ENCODE measurements at places on chromosomes 4 and X.

DNA sequence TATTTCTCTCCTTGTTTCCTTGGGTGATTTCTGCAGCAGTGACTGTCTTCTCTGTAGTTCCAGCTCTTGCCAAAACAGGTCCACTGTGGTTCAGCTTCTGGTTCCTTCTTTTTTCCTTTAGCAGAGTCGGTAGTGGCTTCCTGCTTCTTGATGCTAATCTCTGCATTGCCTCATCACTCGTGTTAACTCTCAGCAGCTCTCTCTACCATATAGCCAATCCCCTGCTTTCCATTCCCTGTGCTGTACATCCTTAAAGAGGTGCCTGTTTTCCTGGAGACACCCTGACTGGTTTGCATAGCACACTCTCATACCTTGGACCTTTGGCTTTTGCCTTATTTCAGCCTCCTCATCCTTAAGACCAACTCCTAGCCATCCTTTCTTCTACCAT lies 191.2 kb upstream of the LNX1 start:
- DNase-seq: no peak

DNA sequence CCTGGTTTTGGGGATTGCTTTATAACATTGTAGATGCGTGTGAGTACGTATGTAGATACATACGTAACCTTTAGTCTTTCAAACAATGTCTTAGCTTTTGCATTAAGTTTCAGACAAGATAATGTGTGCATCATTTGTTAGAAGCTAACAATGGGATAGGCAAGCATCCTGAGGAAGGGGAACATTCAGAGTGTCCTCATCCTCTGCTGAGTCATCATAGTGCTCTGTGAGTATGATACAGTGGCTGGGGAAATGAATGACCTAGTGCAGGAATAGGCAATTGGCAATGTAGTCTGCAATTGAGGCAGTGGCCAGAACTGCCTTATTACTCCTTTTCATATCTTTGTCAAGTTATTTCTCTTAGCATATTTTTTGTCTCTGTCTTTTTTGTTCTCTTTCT lies 7.3 kb downstream of the NAP1L5 start:
- DNase-seq: no peak

DNA sequence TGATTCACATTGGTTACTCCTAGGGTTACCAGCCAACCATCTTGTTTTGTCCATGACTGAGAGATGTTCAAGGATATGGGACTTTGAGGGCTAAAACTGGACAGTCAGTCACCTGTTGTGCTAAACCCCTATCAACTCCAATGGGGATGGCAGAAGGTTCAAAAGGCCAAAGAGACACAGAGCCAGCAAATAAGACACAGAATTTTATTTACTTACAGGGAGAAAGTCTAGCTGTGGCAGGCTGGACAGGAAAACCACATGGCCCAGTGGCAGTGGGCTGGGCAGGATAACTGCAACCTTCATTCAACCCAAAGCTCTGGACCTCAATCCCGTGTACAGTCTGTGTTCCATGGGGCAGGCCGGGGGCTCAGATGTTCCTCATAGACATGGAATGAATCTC lies 326.7 kb upstream of the RPS6KA3 start:
- no peak for DNase-seq

DNA sequence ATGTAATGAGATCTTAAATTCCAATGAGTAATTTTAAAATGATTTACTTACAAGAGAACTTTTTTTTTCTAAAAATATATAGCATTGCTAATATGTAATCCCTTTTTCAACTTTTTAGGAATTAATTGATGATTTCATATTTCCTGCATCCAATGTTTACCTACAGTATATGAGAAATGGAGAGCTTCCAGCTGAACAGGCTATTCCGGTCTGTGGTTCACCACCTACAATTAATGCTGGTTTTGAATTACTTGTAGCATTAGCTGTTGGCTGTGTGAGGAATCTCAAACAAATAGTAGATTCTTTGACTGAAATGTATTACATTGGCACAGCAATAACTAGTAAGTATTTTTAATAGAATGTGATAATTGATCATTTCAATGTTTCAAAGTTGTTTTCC lies 113.2 kb downstream of the USP9X start:
- DNase-seq: no peak

- DNase-seq: no peak
Measured at GRCh38 chr4:151866592-151866918, 105.7 kb upstream of the GATB start.

GRCh38 chrX:101736651-101737050 lies 77.0 kb upstream of the ARMCX2 start:
- DNase-seq: no peak

DNA sequence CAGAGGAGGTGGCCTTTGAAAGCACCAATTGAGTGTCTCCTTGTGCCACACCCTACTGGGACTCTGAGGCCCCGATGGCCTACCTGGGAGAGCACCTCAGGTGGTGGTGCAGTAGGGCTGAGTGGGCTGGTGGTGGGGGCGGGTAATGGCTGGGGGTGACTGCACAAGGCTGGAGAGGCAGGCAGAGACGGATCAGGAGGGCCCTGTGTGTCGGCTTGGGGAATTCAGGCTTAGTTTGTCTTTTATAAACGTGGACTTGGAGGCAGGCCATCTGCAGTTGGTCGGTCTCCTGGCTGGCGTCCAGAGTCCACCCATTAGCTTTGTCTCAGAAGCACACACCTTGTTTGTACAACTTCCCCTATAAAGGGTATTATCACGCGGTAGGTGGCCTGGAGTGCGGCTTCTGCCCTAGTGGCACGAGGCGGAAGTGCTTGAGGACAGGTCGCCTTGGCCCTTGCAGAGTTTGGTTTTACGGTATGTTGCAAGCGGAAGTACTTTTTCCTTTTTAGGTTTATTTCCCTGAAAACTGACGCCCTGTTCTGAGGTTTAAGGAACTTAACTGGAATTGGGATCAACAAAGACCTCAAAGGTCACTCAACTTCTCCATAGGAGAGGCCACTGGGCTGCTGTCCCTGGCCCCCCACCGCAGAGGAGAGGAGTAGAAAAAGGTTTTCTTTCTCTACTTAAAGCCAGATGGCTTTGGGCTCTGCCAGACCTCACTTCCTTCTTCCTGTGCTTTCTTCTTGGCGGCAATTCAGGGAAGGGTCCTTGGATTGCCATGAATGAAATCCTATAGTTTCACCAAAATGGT lies 8.0 kb downstream of the TBC1D14 start:
- DNase-seq: peak; percentile 45

DNA sequence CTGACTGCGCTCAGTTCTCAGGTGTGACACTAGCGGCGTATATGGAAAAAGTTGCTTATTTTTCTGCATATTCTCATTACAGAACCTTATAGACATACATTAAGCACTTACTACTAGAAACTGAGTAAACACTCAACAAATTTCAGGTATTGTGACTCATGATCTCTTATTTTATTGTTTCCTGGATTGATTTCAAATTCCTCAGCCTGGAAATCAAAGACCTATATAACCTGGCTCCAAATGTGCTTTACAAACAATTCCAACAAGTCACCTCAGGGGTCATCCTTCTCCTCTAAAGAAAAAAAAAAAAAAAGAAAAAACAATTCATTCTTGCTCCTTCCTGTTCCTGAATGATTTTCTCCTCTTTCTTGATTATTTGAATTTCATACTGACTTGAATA lies 152.3 kb downstream of the ADAM29 start:
- no peak for DNase-seq

GRCh38 chr4:80079255-80079923 lies 6.4 kb upstream of the ANTXR2 start:
- DNase-seq: no peak

- DNase-seq: no peak
Measured at GRCh38 chr4:20678400-20678799, 21.9 kb upstream of the PACRGL start.

DNA sequence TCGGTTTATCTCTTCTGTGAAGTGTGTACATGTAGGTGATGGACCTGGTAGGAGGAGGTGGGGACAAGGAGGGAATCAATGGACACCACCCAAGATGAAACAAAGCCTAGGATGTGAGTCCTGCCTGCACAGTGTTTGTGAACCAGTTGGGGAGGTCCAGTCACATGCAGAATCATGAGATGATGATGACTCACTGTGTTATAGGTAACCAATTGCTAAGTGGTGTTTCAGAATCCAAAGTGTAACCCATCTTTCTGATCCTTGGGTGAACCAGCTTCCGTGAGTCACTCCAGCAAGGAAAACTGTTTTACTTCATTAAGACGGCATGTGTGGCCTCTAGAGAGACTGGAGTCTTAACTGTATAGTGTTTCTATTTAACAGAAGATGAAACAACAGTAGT lies 57.9 kb upstream of the HPF1 start:
- no peak for DNase-seq

DNA sequence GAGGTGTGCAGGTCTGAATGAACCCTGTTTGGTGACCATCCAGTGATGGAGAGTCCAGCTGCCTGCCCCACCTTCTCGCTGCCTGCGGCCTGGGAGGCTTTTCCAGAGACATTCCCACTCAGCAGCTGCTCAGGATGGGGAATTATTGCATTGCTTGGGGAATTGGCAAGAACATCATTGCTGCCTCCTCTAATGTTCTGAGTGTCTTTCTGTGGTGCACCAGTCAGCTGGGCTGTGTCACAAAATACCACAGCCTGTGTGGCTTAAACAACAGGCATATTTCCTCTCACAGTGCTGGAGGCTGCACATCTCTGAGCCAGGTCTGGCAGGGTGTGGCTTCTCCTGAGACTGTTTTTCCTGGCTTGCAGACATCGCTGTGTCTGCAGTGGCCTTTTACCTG lies 86.8 kb upstream of the AFAP1 start:
- DNase-seq: no peak

DNA sequence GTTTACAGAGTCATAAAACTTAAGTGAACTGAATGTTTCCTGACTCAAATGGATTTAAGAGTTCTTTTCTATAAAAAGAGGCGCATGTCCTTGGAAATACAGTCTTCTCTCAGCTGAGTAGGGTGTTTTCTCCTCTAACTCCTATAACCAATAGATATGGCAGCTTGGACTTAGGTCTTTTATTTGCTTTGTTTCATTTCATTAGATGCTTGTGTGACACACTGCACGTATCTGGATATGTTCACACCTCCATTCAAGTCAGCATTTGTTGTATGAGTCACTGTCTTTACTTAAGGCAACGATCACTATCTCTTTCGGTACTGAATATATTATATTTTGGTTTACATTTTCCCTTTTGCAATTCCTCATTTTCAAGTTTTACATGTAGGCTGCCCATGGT lies 136.6 kb downstream of the ARSF start:
- DNase-seq: no peak

- no peak for DNase-seq
Measured at GRCh38 chr4:73815145-73815544, 21.3 kb upstream of the CXCL6 start.

GRCh38 chr4:187478292-187479140 lies 517.1 kb upstream of the ZFP42 start:
- DNase-seq: no peak

DNA sequence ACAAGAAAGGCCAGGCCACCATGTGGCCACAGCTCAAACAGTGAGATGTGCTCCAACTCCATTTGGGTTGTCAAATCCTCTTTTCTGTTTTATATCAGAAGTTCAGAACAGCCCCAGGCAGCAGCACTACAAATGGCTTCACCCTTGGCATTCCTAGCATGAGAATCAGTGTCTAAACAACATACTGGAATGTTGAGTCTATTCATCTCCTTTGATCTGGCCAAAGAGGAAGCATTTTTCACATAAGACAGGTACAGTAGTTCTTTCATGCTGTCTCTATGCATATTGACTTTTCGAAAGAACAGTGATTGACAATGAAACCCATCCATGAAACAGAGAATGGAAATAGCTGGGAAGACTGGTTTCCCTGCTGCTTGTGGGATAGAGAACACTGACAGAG lies 289.5 kb downstream of the USP46 start:
- no peak for DNase-seq

GRCh38 chrX:48813644-48814043 lies 11.8 kb downstream of the HDAC6 start:
- DNase-seq: no peak

GRCh38 chr4:97942137-97942536 lies 201.1 kb downstream of the STPG2 start:
- DNase-seq: no peak

DNA sequence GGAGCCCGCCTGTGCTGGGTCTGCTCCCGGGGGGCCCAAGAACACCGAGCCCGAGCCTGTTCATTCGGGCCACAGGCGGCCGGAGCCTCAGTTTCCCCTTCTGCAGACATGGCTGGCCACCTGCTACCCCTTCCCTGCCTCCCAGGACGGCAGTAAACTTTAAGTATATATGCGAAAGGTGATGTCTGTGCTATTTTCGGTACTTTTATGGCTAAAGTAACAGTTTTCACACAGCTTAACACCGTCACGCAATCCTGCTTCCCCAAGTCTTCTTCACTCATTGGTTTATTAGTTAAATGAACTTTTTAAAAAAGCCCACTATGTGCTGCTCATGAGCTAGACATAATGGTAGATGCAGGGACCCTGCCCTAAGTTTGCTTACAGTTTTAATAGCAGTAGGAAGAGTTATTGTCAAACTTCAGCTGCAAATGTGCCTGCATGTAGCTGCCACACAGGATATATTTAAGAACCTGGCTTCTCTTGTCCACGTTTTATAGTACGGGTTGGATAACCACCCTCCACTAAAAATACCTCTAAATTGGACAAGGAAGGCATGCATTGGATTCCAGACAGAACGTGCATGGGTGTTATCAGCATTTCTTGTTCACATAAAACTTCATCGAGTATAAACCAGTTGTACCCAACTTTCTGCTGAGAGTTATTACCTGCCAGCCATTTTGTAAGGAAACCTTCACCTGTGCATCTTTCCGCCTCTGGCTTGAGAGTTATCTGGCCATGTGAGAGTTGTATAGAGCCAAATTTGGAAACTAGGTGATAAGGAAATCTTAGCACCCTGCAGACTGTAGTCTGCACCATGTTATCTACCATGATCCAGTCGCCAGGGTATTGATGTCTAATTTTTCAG lies 741 bp downstream of the ANAPC4 start:
- DNase-seq: no peak

- DNase-seq: no peak
Measured at GRCh38 chr4:139229534-139230039, 50.4 kb downstream of the MGARP start.

DNA sequence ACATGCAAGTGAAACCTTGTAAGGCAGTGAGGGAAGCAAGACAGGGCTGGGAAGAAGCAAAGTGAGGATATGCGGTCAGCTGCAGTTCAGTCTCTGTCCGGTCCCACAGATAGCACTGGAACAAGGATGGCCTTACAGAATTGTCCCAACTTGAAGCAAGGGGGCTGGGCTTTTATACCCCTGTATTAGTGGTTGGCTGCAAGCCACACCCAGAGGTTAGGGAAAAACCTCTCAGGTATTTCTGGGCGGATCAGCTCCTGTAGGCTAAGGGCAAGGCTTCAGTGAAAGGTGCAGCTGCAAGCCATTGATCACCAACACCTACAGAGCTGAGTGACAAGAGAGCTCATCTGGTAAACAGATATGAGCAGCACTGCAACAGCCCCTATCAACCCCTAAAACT lies 89.0 kb downstream of the KDR start:
- DNase-seq: no peak

- DNase-seq: no peak
Measured at GRCh38 chr4:20844311-20844710, 144.1 kb downstream of the PACRGL start.

GRCh38 chr4:2290974-2291704 lies 29.2 kb upstream of the MXD4 start:
- DNase-seq: peak; percentile 66
